Right ventricle myocardium superior (tissue), 1 donor: ENCODE measurements at places on chromosomes 5 and 9. TPM values are rescaled to one million over a fixed set of nuclear protein-coding genes. Genes with fewer than 3 reads are reported as not detected.

GRCh38 chr9:134210511-134210907 is 46.1 kb upstream of the RNU6ATAC start:
- peak; percentile 42 for DNase-seq

Gene NUDT12
- 11.6 TPM for total RNA-seq

Gene SLC6A3
- not detected for total RNA-seq

GRCh38 chr9:120937127-120937526 is 10.5 kb upstream of the TRAF1 start:
- DNase-seq = peak; percentile 71

- no peak for DNase-seq
Measured at GRCh38 chr9:2655411-2655901, 33.9 kb downstream of the VLDLR start.

DNA sequence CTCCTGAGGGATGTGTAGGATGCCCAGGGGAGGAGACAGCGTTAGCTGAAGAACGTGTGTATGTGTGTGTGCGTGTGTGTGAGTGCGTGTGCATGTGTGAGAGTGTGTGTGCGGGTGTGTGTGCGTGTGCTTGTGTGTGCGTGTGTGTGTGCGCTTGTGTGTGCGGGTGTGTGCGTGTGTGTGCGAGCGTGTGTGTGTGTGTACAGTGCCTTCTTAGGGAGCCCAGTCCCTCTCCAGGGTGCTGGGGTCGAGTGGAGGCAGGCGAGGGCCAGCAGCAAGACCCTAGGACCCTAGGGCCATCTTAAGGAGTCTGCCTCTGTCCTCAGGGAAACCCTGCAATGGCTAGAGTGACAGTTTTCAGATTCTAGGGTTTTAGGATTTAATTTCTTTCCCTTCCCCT is 26.0 kb upstream of the STXBP1 start:
- DNase-seq = no peak

Gene PTRH1
- total RNA-seq = 13.3 TPM

- peak; percentile 57 for DNase-seq
Measured at GRCh38 chr9:131585375-131585774, 40.1 kb downstream of the PRRT1B start.

DNA sequence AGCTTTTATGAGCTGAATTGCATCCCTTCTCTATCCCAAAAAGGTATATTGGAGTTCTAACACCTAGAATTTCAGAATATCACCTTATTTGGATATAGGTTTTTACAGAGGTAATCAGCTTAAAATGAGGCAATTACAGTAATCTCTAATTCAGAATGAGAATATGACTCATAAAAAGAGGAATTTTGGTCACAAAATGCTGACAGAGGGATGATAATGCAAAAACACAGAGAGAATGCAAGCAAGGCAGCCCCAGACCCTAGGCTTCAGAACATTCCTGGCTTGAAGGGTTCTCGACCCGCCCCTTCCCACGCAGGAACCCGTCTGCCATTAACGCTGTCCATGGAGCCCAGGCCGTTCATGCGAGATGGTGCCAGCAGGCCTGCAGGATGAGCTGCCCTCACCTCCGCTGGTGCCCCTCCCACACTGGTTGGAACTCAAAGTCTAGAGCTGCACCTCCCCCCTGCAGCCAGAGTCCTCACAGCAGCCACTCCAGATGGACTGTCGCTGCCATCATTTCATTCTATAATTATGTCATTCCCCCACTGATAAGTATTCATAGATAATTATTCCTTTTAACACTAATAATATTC is 1173.4 kb upstream of the ACO1 start:
- peak; percentile 30 for DNase-seq

- no peak for DNase-seq
Measured at GRCh38 chr5:173691931-173692330, 75.5 kb upstream of the BOD1 start.

- no peak for DNase-seq
Measured at GRCh38 chr9:18920141-18921084, 112.6 kb downstream of the SAXO1 start.

GRCh38 chr9:124358631-124359030 is 56.6 kb downstream of the PSMB7 start:
- DNase-seq = no peak

Gene SPATA31C1
- total RNA-seq = not detected
